Activated naive CD8-positive, alpha-beta T cell treated with anti-CD3 and anti-CD28 coated beads for 36 hours (primary cell): ENCODE measurements at places on chromosomes 7 and 10. TPM values are rescaled to one million over a fixed set of nuclear protein-coding genes. Genes with fewer than 3 reads are reported as not detected.

Gene ACTL6B
- total RNA-seq: not detected

Gene ANKRD26
- 10.3 TPM for total RNA-seq

Gene DNAJB9
- 7.9 TPM for total RNA-seq

Gene ST8SIA6
- not detected for total RNA-seq

Gene RGS10
- 294 TPM for total RNA-seq

Gene ANTXRL
- not detected for total RNA-seq

Gene AKR1D1
- total RNA-seq: not detected

Gene PALS2
- total RNA-seq: 38.5 TPM

Gene CPSF4
- total RNA-seq: 70.0 TPM

Gene FKBP6
- total RNA-seq: not detected

Gene FRMD4A
- 7.2 TPM for total RNA-seq

Gene SCART1
- 0.28 TPM for total RNA-seq

Gene PALD1
- total RNA-seq: 3.1 TPM

Gene COL17A1
- total RNA-seq: not detected

Gene ANXA8
- total RNA-seq: not detected

Gene PARG
- total RNA-seq: 29.9 TPM

Gene PDZD8
- 19.7 TPM for total RNA-seq

Gene FXYD4
- total RNA-seq: not detected

Gene XRCC2
- 21.4 TPM for total RNA-seq

Gene PAPOLB
- total RNA-seq: 0.04 TPM

Gene IKZF5
- total RNA-seq: 16.6 TPM

Gene PRF1
- total RNA-seq: 46.9 TPM

Gene MMRN2
- total RNA-seq: not detected

Gene FANK1
- 1.1 TPM for total RNA-seq

Gene FIGNL1
- 47.5 TPM for total RNA-seq

Gene TMEM254
- total RNA-seq: 11.1 TPM

Gene PHYHIPL
- not detected for total RNA-seq

Gene CABCOCO1
- total RNA-seq: not detected

Gene CAMK1D
- total RNA-seq: 15.4 TPM

Gene SLC25A28
- 51.9 TPM for total RNA-seq

Gene COBL
- total RNA-seq: not detected

Gene SFRP4
- total RNA-seq: not detected

Gene CRYGN
- 0.74 TPM for total RNA-seq

Gene RSU1
- 56.7 TPM for total RNA-seq

Gene ACTA2
- 5.0 TPM for total RNA-seq

Gene GATA3
- 8.4 TPM for total RNA-seq

Gene FGFR2
- total RNA-seq: not detected

Gene EFCAB10
- not detected for total RNA-seq
